ENCODE measurements at places on chromosomes 11 and 22. TPM values are rescaled to one million over a fixed set of nuclear protein-coding genes. Genes with fewer than 3 reads are reported as not detected.

DNA sequence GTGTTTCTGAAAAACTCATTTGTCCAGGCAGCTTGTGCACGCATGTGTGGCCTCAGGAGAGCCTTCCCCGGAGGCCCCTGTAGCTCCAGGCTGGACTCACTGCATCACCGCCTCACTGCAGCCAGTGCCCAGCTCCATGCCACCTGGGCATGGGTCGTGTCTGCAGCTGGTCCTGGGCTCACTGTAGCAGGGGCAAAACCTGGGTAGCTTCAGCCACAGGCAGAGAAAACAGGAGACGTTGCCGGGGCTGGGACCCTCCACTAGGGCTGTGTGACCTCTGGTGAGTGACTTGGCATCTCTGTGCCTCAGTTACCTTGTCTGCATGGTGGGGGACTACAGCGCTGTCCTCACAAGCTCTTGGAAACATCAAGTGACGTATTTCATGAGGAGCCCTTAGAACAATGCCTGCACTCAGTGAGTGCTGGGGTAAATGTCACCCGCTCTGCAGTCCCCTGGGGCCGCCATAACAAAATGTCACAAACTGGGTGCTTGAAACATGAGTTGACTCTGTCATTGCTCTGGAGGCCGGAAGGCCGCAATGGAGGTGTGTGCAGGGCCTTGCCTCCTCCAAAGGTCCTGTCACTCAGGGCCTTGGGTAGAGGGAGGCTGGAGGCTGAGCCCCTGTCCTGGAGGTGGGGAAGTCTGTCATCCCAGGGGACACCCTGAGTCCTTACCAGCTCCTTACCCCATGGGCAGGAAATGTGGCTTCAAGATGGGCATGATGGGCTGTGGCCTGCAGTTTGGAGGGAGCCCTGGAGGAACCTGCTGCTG, 488.7 kb downstream of the TBC1D22A start:
- no peak for DNase-seq

- DNase-seq, result no peak
Measured at GRCh38 chr11:113249786-113250185, 64.6 kb upstream of the TTC12 start.

- no peak for DNase-seq
Measured at GRCh38 chr11:113504586-113504985, 29.4 kb upstream of the DRD2 start.

GRCh38 chr11:79403839-79404238, 37.0 kb downstream of the TENM4 start:
- no peak for DNase-seq

DNA sequence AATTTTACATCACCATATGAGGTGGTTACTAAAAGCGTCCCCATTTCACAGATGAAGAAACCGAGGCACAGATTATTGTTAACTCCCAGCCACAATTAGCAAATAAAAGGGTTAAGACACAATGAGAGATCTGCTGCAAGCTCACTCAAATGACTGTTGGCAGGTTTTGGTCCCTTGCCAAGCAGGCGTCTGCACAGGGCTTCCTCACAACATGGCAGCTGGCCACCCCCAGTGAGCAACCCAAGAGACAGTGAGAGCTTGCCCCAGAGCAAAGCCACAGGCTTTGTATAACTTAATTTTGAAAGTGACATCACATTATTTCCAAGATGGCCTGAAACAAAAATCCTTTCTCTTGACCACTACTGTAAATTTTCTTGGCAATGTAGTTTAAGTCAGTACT, 217.6 kb downstream of the NTM start:
- no peak for DNase-seq

DNA sequence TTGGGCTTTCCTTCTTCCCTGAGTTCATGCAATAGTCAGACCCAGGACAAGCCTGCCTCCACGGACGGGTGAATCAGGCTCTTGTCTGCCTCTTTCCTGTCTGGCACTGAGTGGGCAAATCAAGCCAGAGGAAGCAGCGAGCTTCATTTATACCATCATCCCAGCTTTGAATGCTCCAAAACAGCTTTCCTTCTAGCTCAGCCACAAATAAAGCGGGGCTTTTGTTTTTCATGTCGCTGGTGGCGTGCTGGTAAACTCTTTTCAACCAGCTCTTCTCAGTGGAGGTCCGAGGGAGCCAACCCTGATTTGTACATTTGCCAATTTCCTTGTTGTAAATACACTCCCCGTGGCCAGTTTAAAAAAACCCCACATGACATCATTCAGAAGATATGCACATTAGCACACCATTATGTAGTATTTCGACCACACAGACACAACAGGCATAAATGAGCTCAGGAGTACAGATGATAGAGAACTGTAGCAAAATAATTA, 8.6 kb downstream of the C11orf91 start:
- DNase-seq, result peak; percentile 81

DNA sequence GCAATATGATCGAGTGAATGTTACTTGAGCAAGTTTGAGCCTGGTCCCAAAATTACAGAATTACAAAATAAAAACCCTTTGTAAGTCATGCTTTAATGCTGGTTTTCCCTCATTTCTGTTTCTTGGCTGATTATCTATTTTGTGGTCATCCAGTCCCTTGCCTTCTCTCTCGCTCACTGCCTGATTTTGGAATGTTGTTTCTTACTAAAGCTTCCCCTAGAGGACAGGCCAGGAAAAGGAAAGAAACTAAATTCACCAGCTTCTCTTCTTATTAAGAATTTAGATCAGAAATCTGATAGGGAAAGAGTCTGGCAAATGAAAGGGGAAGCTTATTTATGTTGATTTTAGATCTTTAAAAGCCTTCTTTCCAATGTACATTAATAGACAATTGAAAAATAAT, 16.6 kb upstream of the BDNF start:
- no peak for DNase-seq

DNA sequence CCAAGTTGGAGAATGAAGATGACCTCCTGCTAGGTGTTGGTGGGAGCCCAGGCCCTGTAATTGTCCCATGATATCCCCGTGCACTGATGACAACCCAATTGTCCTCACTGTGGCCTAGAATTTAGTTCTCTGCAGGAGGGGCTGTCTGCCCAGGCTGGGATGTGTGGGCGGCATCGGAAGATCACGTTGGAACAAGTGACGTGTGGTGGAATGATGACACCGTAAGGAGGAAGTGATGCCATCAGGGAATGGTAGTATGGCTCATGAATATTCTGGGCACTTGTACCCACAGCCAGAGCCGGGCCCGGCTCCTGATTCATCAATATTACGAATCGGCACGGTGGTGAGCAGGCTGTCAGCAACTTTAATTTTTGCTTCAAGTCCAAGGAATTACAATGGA, 111.6 kb downstream of the MIAT start:
- no peak for DNase-seq

GRCh38 chr11:110184456-110184855, 91.3 kb downstream of the ZC3H12C start:
- no peak for DNase-seq

GRCh38 chr22:20211997-20212753, 55.9 kb downstream of the RTN4R start:
- DNase-seq, result peak; percentile 91

DNA sequence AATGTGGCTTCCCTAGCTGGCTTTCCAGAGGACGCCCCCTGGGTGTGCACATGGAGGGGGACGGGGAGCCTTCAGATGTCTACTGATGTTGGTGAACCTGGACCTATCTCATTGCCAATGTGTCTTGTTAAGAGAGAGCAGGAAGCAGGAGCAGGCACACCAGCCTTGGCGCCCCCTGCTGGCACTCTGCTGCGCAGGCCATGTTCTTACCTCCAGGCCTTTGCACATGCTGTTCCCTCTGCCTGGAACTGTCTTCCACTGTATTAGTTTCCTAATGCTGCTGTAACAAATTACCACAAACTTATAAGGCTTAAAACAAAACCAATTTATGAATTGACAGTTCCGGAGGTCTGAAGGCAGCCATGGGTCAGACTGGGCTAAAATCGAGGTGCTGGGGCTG, 23.6 kb upstream of the MN1 start:
- DNase-seq, result no peak

GRCh38 chr11:117217141-117218084, 14.5 kb downstream of the PCSK7 start:
- no peak for DNase-seq

GRCh38 chr22:45162531-45162930, 1.2 kb upstream of the NUP50 start:
- no peak for DNase-seq

- peak; percentile 86 for DNase-seq
Measured at GRCh38 chr11:120335908-120336640, at the start of gene ARHGEF12. ARHGEF12 (plus strand) TSS chr11:120336413; CDS start chr11:120337244, 831 bp downstream.

DNA sequence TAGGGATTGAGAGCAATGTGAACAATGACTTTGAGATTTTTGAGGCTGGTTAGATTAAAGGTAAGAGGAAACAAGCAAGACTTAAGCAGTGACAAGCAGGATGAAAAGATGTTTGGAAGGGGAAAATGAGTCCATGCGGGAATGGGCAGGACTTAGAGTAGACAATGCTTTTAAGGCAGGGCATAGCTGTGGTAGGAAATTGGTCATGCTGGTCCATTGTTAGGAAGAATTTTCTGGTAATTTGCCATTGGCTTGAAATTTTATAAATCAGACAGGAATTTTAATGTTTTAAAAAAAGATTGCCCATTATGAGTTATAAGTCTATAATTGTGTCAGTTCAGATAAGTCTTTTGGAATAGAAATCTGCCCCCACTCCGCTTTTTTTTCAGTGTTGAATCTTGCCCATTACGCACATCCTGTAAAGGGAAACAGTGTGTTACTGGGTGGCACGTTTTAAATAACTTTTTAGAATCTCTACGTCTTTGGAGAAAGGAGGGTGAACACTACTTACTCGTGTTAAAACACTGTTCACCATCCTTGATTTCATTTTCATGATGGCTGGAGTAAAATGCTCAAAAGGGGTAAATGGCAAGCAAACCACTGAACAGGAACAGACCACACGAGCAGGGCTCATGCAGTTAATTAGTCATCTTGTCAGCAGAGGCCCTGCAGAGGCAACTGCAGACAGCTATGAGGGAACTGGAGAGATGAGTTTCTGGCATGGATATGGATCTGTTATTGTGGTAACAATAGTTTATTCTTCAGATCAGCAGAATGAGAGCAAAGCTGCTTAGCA, 25.0 kb downstream of the SWAP70 start:
- peak; percentile 66 for DNase-seq

GRCh38 chr11:47447906-47448305, 1.0 kb downstream of the RAPSN start:
- DNase-seq, result no peak

DNA sequence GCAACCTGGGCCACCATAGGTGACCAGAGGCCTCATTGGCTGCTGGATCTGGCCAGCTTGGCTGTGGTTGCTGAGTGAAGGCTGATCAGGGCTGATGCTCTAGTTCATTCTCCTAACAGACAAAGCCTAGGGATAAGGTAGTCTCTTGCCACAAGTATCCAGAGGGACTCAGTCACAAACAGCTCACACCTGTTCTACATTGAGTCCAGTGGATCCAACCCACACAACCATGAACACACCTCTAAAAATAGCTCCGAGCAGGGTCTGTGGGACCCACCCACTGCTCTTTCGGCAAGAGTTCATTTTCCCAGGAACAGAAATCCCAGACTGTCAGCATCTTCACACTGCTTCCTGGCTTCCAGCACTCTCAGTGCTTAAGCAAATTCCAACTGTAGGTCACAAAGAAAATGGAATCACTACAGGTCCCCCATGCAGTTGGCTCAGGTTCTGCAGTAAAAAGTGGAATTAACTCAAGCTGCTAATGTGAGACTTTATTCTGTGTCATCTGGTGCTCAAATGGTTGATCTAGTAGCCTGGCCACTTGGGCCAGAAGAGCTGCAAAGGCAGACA, 67.3 kb downstream of the PPFIBP2 start:
- DNase-seq, result no peak

- no peak for DNase-seq
Measured at GRCh38 chr11:97965849-97966646, 1054.7 kb upstream of the CNTN5 start.

GRCh38 chr11:86108191-86108590, 39.3 kb upstream of the PICALM start:
- no peak for DNase-seq

GNB1L gene
- 12.3 TPM for total RNA-seq

CDC42EP1 gene
- total RNA-seq, result 12.4 TPM

PNPLA2 gene
- total RNA-seq, result 19.6 TPM

C11orf86 gene
- not detected for total RNA-seq

KCNK4 gene
- not detected for total RNA-seq

OR5D18 gene
- total RNA-seq, result not detected

TUB gene
- 18.9 TPM for total RNA-seq

BIK gene
- total RNA-seq, result 0.14 TPM

LARGE2 gene
- 0.06 TPM for total RNA-seq

ATG13 gene
- 83.6 TPM for total RNA-seq

SCUBE1 gene
- total RNA-seq, result 13.7 TPM

NXPE2 gene
- total RNA-seq, result not detected

MS4A7 gene
- not detected for total RNA-seq
